ENCODE measurements at places on chromosomes 2 and 18.

DNA sequence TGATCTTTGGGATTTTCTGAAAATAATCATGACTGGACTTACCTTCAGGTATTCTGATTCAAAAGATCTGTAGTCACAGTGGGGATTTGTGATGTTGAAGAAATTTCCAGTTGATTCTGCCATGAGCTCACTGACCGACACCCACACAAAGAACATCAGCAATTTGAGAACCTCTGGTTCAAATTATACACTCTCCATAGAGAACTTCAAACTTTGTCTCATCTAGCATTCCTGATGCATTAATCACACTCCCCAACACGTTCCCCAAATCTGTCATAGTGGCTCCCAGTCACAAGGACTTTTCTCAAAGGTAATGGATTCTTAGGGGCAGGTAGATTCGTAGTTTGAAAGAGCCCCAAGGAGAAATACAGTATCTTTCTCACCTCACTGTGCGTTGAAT is 584.3 kb downstream of the FBXO15 start:
- DNase-seq: no peak

DNA sequence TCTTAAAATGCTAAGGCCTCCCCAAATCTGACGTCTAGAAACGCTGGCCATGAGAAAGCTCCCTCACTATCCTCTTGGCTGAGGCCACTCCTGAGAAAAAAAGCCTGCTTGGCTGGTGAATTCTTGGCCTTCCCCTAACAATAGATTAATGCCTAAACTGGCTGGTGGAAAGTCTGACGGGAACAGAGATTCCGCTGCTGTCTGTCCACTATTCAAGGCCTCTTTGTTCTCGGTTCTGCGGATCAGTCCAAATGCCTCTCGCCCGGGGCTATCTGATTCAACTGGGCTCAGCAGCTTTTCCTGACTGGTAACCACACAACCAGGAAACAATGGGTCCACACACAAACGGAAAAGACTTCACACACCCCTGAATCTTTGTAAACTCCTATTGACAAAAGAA is 27.2 kb downstream of the PXDN start:
- no peak for DNase-seq

DNA sequence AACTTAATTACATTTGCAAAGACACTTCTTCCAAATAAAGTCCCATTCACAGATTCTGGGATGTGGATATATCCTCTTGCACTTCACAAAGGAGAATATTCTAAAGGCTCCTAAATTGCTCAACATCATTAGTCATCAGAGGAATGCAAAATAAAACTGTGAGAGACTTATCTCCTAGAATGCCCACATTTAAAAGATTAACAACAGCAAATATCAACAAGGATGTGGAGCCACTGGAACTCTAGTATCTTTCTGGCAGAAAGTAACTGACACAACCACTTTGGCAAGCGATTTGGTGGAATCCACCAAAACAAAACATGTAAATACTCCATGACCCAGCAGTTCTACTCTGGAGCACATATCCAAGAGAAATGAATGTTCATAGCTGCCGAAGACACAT is 4.6 kb downstream of the NEU2 start:
- DNase-seq: no peak

DNA sequence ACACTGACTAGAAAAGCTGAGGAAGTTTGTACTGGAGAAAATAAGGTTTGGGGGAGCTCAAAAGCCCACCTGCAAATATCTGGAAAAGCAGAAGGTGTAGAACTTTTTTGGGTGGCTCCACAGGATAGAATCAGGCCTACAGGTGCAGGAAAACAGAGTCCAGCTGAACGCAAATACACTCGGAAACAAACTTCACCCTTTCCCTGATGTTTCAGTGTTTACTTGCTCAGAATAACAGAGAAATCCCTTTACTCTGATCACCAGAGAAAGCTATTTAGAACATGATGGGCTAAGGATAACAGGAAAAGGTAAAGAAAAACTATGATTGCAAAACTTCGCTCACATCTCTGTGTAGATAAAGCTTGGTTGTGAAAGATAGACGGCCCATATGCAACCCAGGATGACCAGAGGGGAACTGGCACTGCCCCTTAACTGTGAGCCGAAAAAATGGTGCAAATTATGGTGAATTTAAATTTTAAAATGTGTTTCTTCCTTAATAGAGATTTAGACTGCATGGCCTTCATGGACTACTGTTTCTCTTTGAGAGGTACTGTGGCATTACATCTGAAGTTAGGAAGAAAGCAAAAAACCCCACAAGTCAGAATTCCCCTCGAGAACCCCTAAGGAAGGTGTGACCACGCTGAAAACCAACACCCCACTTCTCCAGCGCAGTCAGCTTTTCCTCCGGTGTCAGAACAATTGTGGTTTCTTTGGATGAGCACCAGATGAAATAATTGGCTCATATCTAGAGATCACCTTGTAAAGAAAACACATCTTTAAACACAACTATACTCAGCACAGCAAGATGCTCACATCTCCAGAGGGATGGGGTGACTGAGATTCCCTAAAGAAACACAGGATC is 84.5 kb upstream of the TMEM247 start:
- DNase-seq: no peak

GRCh38 chr2:64697297-64698176 is 43.8 kb upstream of the SERTAD2 start:
- DNase-seq: no peak

GRCh38 chr2:195595825-195596224 is 61.2 kb upstream of the SLC39A10 start:
- DNase-seq: no peak

- DNase-seq: no peak
These were observed 1301.4 kb upstream of the PIK3C3 start for GRCh38 chr18:40653682-40654081.

GRCh38 chr2:138997856-138998517 is 217.8 kb upstream of the NXPH2 start:
- DNase-seq: no peak
